ENCODE measurements at places on chromosomes 5 and 9. TPM values are rescaled to one million over a fixed set of nuclear protein-coding genes. Genes with fewer than 3 reads are reported as not detected.

GRCh38 chr9:126222835-126223431 lies 103.7 kb upstream of the MVB12B start:
- DNase-seq, result no peak

- no peak for DNase-seq
These were observed 24.2 kb upstream of the ELAVL2 start for GRCh38 chr9:23850242-23850689.

- DNase-seq, result peak; percentile 83
These were observed 73.0 kb upstream of the SLC25A51 start for GRCh38 chr9:37976714-37977477.

DNA sequence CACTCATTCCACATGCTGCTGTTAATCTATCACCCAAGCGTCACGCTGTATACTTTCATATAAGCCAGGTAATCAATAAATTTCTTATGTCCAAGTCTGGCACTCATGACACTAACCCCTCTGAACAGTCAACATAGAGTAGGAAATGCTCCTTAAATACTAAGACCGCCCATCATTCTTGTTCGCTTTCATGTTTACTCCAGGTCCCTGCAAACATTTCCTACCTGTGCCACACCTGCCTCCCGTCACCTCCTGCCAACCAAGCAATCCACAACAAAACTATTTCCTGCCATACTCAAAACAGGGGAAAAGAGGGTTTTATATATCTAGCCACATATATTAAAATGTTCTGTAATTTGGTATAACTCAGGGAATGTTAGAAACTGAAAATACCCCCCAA lies 39.0 kb downstream of the ZFR start:
- DNase-seq, result no peak

- DNase-seq, result no peak
These were observed 22.3 kb downstream of the NCS1 start for GRCh38 chr9:130194378-130194932.

DNA sequence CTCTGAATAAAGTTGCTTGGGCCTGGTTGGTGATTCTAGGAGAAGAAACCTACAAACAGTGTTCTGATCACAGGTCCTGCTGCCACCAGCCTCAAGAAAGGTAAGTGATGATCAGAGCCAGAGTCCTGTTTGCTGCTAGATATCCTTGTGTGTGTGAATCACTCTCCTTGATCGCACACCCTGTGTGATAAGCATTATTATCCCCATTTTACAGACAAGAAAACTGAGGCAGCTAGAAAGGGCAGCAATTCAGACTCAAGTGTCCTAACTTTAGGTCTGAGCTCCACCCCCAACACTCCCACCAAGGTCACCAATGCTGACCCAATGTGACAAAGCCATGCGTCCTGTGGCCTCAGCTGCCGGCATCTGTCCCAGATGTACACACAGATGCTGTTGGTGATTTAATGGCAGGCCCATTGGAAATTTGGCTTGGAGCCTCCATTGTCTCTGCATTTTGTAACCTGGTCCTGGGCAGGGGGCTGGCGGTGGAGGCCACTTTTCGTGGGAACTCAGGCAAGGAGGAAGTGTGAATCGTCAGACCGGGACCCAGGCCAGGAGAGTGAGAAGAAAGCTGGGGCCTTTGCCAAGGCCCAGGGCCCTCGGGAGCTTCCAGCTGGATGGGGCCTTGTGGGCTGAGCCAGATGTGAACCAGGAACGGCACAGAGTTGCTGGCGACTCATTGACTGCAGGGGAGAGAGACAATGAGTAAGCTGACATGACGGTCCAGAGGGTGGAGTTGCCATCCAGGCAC lies 29.8 kb upstream of the GGTA1 start:
- peak; percentile 98 for DNase-seq

DNA sequence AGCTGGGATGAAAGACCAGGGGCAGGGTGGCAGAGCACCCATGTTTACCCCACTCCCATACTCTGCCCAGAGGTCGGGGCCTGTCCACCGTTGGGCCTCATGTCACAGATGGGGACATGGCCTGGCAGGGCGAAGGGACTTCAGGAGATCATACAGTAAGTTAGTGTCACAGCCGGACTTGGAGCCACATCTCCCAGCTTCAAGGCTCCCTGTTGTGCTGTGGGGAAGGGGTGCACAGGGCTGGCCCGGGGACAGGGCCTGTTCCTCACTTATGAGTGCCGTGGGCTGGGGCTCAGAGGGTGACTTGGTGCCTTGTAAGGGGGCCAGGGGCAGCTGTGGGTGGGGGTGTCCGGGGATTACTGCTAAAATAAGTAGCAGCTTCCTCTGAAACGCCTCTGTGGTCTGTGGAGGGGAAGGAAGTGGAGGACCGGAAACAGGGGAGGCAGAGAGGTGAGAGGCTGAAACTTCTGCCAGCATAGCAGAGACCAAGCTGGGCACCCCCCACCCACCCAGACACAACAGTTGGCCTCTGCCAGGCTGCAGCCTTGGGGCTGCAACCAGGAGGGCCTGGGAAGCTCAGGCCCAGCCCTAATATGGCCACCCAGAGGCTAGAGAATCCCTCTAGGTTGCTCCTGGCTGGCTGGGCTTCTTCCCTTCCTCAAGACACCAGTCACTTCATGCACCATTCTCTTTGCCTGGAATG lies 41.1 kb upstream of the NEK6 start:
- no peak for DNase-seq

DNA sequence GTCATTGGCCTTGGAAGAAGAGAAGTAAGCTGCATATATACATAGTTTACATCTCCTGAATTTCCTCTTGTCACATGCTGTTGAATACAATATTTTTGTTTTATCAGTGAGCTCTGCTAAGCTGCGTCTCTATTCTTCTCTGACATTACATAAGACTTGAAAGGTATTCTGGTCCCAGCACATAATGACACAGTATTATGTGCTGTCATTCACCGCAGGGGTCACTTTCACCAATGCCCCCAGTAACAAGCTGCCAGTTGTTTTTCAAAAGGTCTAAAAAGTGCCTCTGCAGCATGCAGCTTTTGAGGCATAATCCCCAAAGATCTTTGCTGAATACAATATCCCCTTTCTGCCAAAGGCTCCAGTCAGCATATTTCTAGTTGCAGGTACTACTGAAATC lies 349.0 kb upstream of the FAM174A start:
- no peak for DNase-seq

DNA sequence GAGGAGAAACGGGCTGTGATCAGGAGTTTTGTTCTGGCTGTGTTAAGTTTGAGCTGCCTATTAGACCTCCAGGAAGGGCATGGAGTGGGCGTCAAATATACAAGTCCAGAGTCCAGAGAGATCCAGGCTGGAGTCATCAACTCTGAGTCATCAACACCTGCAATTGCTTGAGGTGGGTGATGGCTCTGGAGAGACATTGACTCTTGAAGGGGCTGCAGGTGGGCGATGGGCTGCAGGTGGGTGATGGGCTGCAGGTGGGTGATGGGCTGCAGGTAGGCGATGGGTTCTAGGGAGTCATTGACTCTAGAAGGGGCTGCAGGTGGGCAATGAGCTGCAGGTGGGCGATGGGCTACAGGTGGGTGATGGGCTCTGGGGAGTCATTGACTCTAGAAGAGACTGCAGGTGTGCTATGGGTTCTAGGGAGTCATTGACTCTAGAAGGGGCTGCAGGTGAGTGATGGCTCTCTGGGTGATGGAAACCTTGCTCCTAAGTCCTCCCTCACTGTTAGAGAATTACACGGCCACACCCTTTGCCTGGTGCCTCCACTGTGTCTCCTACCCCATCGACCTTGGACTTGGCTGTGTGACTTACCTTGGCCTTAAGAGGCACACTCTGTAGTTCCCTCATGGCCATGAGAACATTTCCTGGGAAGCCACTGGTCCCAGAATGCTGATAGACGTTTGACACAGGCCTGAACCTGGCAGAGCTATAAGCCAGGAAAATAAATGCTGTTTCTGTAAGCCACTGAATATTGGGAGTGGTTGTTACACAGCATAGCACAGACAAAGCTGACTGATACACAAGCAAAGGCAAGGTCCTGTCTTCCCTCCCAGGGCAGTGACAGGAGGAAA lies 10.4 kb upstream of the FIBCD1 start:
- no peak for DNase-seq

- DNase-seq, result peak; percentile 11
These were observed 45.3 kb upstream of the RICTOR start for GRCh38 chr5:39119404-39120051.

DNA sequence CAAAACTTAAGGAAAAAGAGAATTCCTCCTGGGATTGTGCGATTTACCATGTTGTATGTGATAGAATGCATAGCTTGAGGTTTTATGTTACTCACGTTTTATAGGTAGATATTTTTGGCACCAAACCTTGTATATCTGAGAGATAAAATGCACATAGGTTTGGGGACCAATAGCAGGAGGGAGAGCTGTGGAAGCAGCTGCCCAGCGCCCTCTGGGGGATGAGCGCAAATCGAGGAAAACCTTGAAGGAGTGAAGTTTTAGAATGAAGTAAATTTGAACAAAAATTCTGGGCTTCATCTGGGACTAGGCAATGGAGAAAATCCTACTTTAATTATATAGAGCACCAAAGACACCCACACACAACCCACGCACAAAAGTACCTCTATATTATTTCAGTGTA lies 197.0 kb downstream of the ADCY2 start:
- DNase-seq, result peak; percentile 43

DNA sequence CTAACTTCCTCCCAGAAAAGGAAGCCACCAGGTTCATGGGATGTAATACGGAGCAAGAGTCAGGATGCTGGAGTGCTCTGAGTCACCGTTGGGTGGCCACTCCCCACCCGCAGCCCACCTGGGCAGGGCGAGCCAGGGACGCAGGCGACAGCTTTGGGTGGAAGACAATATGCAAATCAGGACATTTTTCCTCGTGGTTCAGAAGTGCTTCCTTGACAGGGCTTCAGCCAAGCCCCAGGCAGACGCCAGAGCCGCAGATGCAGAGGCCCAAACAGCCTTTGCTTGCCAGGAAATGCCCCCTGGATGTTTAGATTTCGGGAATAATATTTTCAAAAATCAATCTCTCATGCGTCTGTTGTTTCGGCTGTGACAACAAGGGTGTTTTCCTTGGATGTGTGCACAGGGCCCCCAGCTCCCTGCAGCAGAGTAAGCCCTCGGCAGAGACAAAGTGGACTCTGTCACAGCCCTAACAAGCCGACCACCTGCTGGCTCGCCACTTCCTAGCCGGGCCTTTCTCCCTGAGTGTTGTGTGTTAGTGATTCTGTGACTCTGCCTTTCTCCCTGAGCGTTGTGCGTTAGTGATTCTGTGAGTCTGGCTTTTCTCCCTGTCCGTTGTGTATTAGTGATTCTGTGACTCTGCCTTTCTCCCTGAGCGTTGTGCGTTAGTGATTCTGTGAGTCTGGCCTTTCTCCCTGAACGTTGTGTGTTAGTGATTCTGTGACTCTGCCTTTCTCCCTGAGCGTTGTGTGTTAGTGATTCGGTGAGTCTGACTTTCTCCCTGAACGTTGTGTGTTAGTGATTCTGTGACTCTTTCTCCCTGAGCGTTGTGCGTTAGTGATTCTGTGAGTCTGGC lies 11.8 kb upstream of the SLC9A3 start:
- no peak for DNase-seq

DNA sequence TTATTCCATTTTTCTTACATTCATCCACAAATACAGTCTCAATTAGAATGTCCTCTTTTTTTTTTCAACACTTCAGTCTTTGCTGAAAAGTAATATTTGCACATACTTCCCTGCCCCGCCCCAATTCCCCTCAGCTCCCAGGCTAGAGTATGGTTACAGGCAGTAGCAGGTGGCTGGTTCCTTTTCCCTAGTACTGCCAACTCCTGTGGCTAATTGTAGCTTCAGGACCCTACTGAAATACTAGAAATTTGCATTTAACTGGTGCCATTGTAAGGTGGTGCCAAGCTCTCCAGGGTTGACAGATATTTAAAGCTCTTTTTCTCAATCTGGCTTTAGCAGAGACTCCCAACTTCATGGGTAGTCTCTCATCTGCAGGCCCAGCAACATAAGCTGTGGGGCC lies 80.3 kb downstream of the FAM81B start:
- DNase-seq, result no peak

DNA sequence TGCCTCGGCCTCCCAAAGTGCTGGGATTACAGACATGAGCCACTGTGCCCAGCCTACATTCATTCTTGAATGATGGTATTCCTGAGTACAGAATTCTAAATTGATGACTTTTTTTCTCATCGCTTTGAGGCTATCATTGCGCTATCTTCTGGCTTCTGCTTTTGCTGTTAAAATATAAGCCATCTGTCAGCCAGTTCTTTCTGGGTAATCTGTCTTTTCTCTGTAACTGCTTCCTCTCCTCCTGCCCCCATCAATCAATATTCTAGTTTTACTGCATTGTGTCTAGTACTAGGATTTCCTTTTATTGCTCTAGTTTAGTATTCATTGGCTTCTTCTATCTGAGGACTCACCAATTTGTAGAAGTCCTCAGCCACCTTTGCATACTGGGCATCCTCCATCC lies 89.0 kb downstream of the PLPP1 start:
- DNase-seq, result no peak

- DNase-seq, result no peak
These were observed 248.0 kb downstream of the NTRK2 start for GRCh38 chr9:84917366-84918070.

Gene PRDM9
- total RNA-seq, result not detected

Gene S100Z
- total RNA-seq, result 0.46 TPM

Gene GRHPR
- 104 TPM for total RNA-seq

Gene OR1Q1
- not detected for total RNA-seq
